ENCODE measurements at places on chromosomes 7 and 10. TPM values are rescaled to one million over a fixed set of nuclear protein-coding genes. Genes with fewer than 3 reads are reported as not detected.
A peak's percentile ranks its signal among the peaks of the same experiment; 100 is the strongest.

DNA sequence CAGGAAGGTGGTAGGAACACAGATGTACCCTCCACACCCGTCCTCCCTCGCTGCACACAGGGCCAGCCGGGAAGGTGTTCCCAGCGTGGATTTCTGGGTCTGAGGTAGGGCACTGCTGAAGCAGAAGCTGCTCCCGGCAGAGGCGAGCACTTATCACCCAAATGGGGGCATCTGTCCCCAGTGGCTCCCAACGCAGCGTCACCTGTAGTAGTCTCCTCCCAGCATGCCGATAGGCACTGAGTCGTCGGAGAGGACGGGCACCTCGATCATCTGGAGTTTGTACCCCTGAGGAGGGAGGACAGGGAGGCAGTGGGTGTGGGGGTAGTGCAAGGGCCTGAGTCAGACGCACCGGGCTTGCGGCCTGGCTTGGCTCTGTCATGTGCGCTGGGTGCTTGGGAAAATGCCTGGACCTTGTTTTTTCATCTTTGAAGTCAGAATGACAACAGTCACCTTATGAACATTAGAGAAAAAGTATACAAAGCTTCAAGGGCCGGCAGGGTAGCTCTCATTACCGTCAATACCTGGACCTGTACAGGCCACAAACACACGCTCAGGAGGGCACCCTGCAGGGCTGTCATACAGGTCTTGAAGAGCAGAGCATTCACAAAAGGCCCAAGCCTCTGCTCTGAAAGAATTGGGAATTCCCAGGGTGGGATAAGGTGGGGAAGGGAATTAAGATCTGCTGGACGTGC is 3.1 kb upstream of the PYROXD2 start:
- DNase-seq: no peak
- peaks cover 10% of the 10 kb centered on the region for H3K4me1 ChIP-seq
- no peak overlapping the region for H3K27ac ChIP-seq
- H3K27me3 ChIP-seq: no peaks in the 10 kb centered on the region

GRCh38 chr7:102125127-102125596 is 161.5 kb upstream of the SH2B2 start:
- no peak overlapping the region for H3K27ac ChIP-seq
- peaks cover 9% of the 10 kb centered on the region for H3K4me1 ChIP-seq
- DNase-seq: no peak

DNA sequence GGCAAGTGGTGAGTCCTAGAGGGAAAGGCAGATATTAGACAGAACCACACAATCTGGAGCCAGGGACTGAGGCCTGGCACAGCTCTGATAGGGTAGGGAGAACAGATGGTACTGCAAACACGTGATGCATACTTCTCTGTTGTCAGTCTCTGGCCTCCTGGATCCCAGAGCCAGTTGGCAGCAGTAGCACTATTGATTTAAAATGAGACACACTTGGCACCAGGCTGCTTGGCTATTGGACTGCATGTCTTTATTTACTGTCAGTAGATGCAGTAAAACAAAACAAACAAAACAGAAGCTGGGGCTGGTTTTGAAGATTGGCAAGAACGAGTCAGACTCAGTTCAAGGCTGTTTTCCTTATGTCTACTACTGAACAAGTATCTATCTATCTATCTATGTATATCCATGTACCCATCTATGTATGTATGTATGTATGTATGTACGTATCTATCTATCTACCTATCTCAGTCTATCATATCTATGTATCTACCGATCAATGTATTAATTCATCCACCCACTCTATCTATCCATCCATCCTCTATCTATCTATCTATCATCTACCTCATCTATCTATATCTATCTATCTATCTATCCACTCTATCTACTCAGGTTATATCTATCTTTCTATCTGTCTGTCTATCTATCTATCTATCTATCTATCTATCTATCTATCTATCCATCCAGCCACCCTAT is 23.4 kb upstream of the MGAM2 start:
- H3K27me3 ChIP-seq: no peaks in the 10 kb centered on the region
- no peaks in the 10 kb centered on the region for H3K36me3 ChIP-seq
- DNase-seq: no peak
- no peak overlapping the region for H3K4me3 ChIP-seq
- H3K4me1 ChIP-seq: no peaks in the 10 kb centered on the region
- H3K27ac ChIP-seq: no peak overlapping the region

DNA sequence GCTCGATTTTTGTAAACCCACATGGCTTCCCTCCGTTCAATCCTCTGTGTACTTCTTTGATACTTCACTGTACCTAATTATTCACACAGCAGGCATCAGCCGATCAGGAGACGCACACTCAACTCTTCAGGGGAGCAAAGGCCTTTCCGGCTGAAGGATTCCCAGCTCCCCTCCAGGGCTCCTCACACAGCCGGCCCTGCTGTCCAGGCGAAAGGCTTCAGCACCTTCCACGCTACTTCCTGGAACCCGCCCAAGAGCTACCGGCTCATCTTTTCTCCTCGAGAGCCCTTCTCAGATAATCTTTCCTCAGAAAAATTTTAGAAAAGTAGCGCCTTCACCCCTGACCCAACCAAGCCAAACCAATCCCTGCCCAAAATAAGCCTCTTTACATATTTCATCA is 270.4 kb downstream of the ZMYND11 start:
- H3K27ac ChIP-seq: no peak overlapping the region
- no peaks in the 10 kb centered on the region for H3K36me3 ChIP-seq
- H3K27me3 ChIP-seq: no peaks in the 10 kb centered on the region
- no peak overlapping the region for H3K4me3 ChIP-seq
- DNase-seq: no peak

DNA sequence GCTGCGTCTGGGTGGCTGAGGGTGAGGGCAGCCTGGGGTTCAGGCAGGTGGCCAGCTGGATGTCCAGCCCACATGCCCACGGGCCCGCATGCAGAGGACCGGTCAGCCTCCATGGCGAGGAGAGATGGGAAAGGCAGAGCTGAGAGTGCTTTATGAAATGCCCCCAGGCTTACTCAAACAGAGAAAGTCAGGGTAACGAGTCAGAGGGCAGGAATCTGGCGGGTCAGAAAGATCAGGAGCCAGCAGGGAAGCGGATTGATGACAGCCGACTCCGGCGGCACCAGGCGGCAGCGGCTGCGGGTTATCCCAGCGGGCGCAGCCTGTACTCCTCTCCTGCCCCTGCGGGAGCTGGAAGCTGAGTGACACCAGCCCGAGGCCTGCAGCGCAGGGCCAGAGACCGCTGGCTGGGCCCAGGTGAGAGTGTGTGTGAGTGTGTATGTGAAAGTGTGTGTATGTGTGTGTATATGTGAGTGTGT is 13.4 kb downstream of the SLC13A4 start:
- no peak for DNase-seq
- H3K36me3 ChIP-seq: no peaks in the 10 kb centered on the region
- no peaks in the 10 kb centered on the region for H3K27me3 ChIP-seq
- H3K4me1 ChIP-seq: no peaks in the 10 kb centered on the region
- no peak overlapping the region for H3K27ac ChIP-seq

GRCh38 chr10:16712883-16713282 is 104.3 kb downstream of the RSU1 start:
- H3K4me3 ChIP-seq: no peak overlapping the region
- H3K27me3 ChIP-seq: no peaks in the 10 kb centered on the region
- no peak overlapping the region for H3K27ac ChIP-seq

GRCh38 chr7:26100406-26101339 is 51.3 kb upstream of the NFE2L3 start:
- no peaks in the 10 kb centered on the region for H3K36me3 ChIP-seq
- H3K4me1 ChIP-seq: peaks cover 36% of the 10 kb centered on the region
- peak overlapping the region; percentile 65 for H3K4me3 ChIP-seq

GRCh38 chr7:28397141-28397540 is 15.2 kb upstream of the CREB5 start:
- no peak for DNase-seq
- H3K4me3 ChIP-seq: no peak overlapping the region
- H3K36me3 ChIP-seq: no peaks in the 10 kb centered on the region
- H3K27me3 ChIP-seq: peaks cover 20% of the 10 kb centered on the region
- no peak overlapping the region for H3K27ac ChIP-seq

- peaks cover 16% of the 10 kb centered on the region for H3K4me1 ChIP-seq
- no peaks in the 10 kb centered on the region for H3K36me3 ChIP-seq
Measured at GRCh38 chr10:9209105-9209798, 1154.8 kb downstream of the GATA3 start.

DNA sequence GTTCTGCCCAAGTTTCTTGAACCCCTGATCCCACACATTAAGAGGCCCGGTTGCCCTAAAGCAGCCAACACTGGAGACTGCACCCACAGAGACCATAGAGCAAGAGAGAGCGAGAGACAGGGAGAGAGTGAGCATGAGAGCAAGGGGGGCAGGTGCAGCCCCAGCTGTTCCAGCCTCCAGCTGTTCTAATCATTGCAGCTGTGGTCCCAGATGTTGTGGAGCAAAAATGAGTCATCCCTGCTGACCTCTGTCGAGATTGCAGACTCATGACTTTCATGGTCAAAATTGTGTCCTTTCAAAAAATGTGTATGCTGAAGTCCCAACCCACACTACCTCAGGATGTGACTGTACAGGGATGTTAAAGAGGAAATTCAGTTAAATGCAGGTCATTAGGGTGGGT is 143.9 kb upstream of the FRMD4A start:
- no peak overlapping the region for H3K4me3 ChIP-seq
- no peak overlapping the region for H3K27ac ChIP-seq
- H3K27me3 ChIP-seq: peaks cover 45% of the 10 kb centered on the region
- H3K36me3 ChIP-seq: no peaks in the 10 kb centered on the region

DNA sequence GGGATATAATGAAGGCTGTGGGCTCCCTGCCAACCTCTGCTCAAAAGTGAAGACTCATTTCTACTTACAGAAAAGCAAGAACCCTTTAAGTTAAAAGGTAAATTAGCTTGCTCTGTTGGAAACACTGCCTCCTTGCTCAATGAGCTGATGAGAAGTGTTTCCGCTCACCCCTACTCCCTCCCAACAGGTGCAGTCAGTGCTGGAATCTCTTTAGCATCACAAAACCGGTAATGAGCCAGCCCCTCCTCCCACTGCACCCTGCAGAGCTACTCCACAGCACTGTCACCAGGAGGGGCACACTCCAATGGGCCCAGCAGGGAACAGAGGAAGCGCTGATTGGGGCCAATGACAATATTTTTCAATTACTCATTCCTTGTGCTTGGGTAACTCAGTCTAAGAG is 262.5 kb downstream of the TCERG1L start:
- H3K27ac ChIP-seq: no peak overlapping the region
- H3K27me3 ChIP-seq: no peaks in the 10 kb centered on the region
- no peaks in the 10 kb centered on the region for H3K4me1 ChIP-seq
- no peak overlapping the region for H3K4me3 ChIP-seq
- no peaks in the 10 kb centered on the region for H3K36me3 ChIP-seq

DNA sequence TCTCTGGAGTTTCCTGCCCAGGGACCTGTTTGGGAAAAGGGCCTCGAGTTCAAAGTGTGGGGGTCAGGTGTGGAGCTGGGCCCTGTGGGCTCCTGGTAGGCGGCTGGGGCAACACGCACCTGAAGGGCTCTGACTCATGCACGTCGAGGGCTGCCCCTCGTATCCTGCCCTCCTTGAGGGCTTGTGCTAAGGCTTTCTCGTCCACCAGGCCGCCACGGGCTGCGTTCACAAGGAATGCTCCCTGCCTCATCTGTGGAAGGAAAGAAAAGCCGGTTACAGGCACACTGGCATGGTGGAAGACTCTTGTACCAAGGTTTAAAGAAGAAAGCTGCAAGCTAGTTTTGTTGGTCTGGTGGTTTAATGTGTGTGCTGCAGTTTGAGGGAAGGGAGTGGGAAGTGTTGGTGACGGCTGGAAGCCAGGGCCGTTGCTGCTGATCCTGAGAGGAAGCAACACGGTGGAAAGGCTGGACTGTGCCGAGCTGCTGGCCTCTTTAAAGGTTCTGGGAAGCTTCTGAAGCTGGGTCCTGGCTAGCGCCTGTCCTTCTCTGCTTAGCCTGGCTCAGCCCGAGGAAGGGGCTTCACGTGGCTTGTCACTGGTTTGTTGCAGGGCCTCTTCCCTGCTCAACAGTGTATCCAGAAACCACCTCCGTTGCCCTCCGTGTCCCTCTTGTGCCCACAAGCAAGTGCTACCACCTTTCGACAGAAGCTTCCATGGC is 52.0 kb downstream of the ZRANB1 start:
- H3K27ac ChIP-seq: no peak overlapping the region
- no peak for DNase-seq
- no peak overlapping the region for H3K4me3 ChIP-seq
- H3K4me1 ChIP-seq: no peaks in the 10 kb centered on the region
- no peaks in the 10 kb centered on the region for H3K27me3 ChIP-seq
- H3K36me3 ChIP-seq: peaks cover 8% of the 10 kb centered on the region

GRCh38 chr10:84335516-84335915 is 7.1 kb downstream of the CCSER2 start:
- H3K27me3 ChIP-seq: no peaks in the 10 kb centered on the region
- no peak overlapping the region for H3K27ac ChIP-seq
- no peak for DNase-seq
- peaks cover 6% of the 10 kb centered on the region for H3K36me3 ChIP-seq

- peaks cover 60% of the 10 kb centered on the region for H3K36me3 ChIP-seq
- DNase-seq: no peak
- H3K4me3 ChIP-seq: peak overlapping the region; percentile 98
- H3K27ac ChIP-seq: peak overlapping the region; percentile 98
- no peaks in the 10 kb centered on the region for H3K27me3 ChIP-seq
- peaks cover 44% of the 10 kb centered on the region for H3K4me1 ChIP-seq
Measured at GRCh38 chr7:30595436-30596013, 847 bp downstream of the GARS1 start.

- no peak overlapping the region for H3K27ac ChIP-seq
- DNase-seq: no peak
- no peaks in the 10 kb centered on the region for H3K27me3 ChIP-seq
Measured at GRCh38 chr7:105132835-105133234, 118.8 kb downstream of the KMT2E start.

DNA sequence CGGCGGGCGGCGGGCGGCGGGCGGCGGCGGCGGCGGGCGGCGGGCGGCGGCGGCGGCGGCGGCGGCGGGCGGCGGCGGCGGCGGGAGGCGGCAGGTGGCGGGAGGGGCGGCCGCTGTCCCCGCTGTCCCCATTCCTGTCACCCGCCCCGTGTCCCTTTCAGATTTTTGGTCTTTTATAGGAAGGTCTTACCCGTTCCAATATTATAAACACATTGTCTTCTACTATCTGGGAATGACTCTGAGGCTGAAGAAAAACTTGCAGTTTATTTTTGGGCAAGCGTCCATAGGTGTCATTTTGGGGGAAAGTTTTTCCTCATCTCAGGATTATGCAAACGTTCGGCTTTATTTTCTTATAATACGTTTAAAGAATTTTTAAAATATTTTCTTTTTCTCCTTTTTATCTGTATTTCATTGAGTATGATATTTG is 578 bp downstream of the ZNF713 start:
- peaks cover 4% of the 10 kb centered on the region for H3K4me1 ChIP-seq
- H3K27ac ChIP-seq: peak overlapping the region; percentile 74
- H3K36me3 ChIP-seq: no peaks in the 10 kb centered on the region
- no peak for DNase-seq

DNA sequence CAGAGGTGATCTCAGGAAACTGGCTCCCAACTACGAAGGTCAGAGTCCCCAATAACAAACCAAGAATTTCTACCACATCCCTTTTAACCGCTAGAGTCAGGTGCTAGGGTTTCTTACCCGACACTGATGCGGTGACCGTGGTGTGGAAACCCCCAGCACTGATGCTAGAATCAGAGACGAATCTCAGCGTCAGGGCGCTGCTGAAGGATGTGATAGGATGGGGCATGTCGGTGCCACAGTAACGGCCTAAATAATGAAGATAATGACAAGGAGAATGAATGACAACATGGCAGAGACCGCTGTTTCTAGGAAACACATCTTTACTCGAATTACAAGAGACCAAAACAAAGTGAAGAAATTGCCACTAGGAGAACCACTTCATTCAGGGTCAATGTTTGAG is 131.1 kb upstream of the RSU1 start:
- H3K4me3 ChIP-seq: no peak overlapping the region
- no peak overlapping the region for H3K27ac ChIP-seq
- DNase-seq: no peak
- H3K4me1 ChIP-seq: peaks cover 7% of the 10 kb centered on the region

The PDK4 gene
- total RNA-seq: not detected

The SEMA3E gene
- not detected for total RNA-seq

The ATP6V0A4 gene
- total RNA-seq: not detected

The PLEKHS1 gene
- total RNA-seq: not detected
